Stimulated activated CD4-positive, alpha-beta T cell treated with anti-CD3 and anti-CD28 coated beads, TNF-alpha, amount 100 ng/mL, for 4 hours (primary cell): ENCODE measurements at places on chromosomes 1 and 21.

DNA sequence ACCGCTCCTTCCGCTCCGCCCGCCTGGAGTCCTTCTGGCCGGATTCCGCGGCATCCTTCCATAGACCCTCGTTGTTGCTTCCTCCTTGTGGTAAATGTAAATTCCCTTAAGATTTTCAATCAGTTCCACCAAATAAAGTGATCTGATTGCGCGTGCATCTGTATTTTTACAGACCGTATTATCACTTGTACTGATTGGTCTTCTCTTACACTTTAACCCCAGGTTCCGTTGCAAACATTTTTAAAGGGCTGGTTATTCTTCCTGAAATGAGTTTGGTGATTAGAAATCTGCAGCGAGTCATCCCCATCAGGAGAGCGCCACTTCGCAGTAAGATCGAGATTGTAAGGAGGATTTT lies 483 bp downstream of the YBEY start:
- DNase-seq, result no peak

GRCh38 chr1:174800216-174800851 lies 199.4 kb upstream of the CACYBP start:
- DNase-seq, result no peak

- DNase-seq, result no peak
Observed at GRCh38 chr1:64031236-64031635, 172.2 kb upstream of the UBE2U start.

DNA sequence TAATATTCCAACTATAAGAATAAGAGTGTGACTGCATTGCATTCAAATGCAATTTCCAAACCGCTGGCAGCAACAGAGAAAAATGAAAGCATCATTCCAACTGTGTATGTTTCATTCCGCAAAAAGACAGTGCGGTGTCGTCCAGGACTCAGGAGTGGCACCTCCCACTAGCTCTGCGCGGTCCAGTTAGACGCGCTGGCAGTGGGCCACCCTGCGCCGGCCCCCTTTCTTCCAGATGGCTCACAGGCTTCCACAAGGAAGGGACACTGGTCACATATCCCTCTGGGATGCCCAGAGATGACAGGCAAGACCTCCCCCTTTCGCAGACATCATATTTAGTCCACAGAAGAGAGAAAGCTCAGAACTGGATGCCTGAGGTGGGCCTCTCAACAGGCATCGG lies 11.9 kb downstream of the WRAP73 start:
- DNase-seq, result no peak

GRCh38 chr1:90802622-90803021 lies 85.5 kb upstream of the BARHL2 start:
- no peak for DNase-seq

GRCh38 chr1:61050541-61051442 lies 31.6 kb upstream of the NFIA start:
- DNase-seq, result no peak

GRCh38 chr1:21608798-21609197 lies 60.4 kb downstream of the RAP1GAP start:
- no peak for DNase-seq
